ENCODE measurements at places on chromosomes 4 and X. TPM values are rescaled to one million over a fixed set of nuclear protein-coding genes. Genes with fewer than 3 reads are reported as not detected.

DNA sequence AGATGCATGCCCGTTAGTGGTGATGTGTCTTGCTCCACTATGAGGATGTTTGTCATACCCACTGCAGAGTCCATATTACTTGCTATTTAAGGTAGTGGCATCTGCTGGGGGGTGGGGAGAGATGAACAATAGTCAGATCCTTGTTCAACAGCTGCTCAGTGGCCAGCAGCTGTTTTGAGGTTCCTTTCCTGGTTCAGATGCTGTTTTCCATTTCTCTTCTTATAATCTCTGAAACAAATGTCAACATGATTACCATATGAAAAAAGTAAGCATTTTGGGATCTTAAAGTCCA lies 1567.9 kb upstream of the TENM3 start:
- no peak for DNase-seq
- H3K36me3 ChIP-seq, result no peaks in the 10 kb centered on the region
- H3K4me3 ChIP-seq, result no peak overlapping the region
- no peaks in the 10 kb centered on the region for H3K4me1 ChIP-seq

DNA sequence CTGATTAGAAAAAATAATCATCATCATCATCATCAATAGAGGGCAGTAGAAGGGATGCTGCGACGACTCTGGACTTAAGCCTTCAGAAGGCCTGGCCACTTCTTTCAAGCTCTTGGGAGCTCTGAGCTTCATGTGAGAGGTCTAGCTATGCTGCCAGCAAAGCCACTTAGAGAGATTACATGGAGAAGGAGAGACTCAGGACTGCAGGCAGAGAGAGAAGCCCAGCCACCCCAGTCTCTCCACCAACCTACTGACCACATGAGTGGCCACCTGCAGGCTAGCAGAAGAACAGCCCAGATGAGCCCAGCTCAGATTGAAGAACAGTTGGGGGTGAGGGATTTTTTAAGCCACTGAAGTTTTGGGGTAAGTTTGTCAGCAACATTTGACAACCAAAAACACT lies 17.1 kb upstream of the TMEM150C start:
- DNase-seq, result no peak
- H3K27ac ChIP-seq, result no peak overlapping the region

DNA sequence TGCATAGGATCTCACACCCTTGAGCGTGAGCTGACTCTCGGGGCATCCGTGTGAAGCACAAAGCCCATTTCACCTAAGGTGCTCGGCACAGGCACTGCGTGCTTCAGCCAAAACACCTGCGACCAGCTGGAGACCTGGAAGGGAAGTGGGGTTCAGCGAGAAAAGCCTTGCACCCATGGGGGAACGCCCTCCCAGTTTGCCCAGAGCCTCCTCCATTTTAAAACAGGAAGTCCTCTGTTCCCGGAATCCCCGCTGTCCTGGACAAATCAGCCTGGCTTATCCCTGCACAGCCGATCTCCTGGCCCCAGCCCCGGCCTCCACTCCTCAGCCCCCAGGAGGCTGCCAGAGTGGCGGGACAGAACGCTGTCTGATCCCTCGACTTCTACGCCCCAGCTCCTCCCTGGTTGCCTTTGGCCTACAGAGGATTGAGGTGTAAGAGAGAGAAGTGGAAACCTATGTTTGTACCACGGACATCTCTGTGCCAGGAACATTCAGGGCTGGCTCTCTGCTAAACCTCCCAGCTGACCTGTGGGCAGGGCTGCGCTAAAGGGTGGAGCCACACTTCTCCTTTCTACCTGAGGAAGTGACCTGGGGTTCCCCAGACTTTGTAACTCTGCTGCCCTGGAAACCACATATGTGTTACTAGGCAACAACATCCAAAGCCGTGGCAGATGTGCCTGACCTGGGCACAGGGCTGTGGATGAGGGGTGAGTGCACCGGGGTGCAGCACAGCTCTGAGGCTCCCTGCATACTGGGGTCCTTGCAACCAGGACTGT lies 3.8 kb upstream of the C4orf50 start:
- peak overlapping the region; percentile 62 for H3K27ac ChIP-seq
- no peak for DNase-seq
- H3K36me3 ChIP-seq, result no peaks in the 10 kb centered on the region
- H3K27me3 ChIP-seq, result peaks cover 10% of the 10 kb centered on the region
- no peaks in the 10 kb centered on the region for H3K4me1 ChIP-seq

DNA sequence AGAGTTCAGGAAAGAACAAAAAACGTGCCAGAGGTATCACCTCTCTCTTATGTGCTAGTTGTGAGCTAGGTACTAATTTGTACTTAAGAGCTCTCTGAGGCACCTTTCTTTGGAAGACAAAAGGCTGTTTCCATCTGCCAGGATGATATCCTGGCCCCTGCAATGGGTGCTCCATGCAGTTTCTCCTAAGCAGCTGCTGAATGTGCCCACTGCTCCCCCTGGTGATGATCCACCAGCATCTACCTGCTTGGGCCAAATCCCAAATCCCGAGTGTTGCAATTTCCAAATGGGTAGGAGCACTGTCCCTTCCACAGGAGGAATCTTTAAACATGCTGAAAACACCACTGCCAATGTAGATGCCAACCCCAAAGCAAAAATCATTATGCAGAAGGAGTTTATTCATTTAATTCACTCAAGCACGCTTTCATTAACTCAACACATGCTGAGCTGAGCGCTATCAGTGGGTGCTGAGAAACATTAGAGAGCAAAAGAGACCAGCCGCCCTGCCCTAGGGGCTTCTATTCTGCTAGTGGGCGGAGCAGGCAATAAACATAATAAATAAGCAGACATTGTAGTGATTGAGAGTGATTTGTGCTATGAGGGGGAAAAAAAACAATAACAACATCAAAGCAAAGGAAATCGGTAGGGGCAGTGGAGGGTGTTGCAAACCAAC lies 69.6 kb upstream of the C4orf50 start:
- no peaks in the 10 kb centered on the region for H3K36me3 ChIP-seq
- H3K27ac ChIP-seq, result no peak overlapping the region
- H3K4me1 ChIP-seq, result peaks cover 22% of the 10 kb centered on the region
- peak; percentile 50 for DNase-seq
- peaks cover 6% of the 10 kb centered on the region for H3K27me3 ChIP-seq
- no peak overlapping the region for H3K4me3 ChIP-seq

DNA sequence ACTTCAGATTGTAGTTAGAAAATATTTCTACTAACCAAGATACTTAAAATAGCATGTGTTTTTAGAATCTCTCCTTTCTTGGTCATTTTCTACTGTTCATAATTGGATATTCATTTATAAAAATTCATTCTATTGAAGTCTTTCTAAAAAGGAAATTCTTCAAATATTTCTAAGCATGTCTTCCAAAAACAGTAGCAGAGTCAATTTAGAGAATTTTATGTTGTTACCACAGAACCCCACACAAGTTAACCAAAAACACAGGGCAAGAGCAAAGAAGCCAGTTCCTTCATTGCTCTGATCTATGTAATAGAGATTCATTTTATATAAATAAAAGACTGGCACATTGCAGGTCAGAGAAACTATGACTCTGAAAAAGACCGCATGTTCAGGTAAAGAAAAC lies 345.1 kb upstream of the PITX2 start:
- no peak overlapping the region for H3K4me3 ChIP-seq
- peaks cover 45% of the 10 kb centered on the region for H3K27me3 ChIP-seq
- H3K27ac ChIP-seq, result no peak overlapping the region
- H3K36me3 ChIP-seq, result no peaks in the 10 kb centered on the region
- H3K4me1 ChIP-seq, result no peaks in the 10 kb centered on the region

DNA sequence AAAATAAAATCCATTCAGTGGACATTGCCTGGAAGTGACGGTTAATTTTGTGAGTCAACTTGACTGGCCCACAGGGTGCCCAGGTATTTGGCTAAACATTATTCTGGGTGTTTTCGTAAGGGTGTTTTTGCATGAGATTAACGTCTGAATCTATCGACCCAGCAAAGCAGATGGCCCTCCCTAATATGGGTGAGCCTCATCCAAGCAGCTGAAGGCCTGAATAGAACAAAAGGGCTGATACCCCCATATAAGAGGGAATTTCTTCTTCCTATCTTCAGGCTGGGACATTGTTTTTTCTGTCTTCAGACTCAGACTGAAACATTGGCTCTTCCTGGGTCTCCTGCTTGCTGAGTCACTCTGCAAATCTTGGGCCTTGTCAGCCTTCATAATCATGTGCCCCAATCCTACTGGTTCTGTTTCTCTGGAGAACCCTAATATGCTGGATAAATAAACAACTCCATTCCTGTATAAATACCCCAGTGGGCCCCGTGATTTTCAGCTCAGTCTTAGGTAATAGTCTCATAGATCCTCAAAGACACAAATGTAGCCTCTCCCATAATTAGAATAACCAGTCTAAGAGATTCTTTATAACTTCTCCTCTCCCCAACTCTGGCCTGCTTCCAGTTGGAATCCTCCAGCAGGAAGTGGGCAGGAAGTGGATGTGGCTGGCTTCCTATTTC lies 33.1 kb upstream of the DDX3X start:
- H3K27ac ChIP-seq, result no peak overlapping the region
- no peaks in the 10 kb centered on the region for H3K27me3 ChIP-seq
- no peaks in the 10 kb centered on the region for H3K36me3 ChIP-seq
- no peak overlapping the region for H3K4me3 ChIP-seq
- peaks cover 5% of the 10 kb centered on the region for H3K4me1 ChIP-seq

DNA sequence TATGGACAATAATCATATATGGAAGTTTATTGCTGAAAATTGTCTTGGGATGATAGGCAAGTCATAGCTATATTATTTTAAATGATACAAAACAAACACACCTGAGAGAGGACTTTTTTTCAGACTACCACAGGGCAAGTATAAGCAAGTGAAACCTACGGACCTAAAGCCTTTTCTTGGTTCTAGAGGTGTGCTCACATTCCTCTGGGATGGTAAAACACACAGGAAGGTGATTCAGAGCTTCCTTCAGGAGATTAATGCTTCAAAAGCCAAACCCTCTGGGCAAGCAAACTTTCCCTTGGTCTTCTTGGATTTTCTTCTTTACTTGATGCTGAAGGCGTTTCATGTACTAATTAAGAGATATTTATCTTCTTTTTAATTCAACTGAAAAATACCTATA lies 60.1 kb upstream of the ACSL4 start:
- H3K4me3 ChIP-seq, result no peak overlapping the region
- no peak overlapping the region for H3K27ac ChIP-seq

DNA sequence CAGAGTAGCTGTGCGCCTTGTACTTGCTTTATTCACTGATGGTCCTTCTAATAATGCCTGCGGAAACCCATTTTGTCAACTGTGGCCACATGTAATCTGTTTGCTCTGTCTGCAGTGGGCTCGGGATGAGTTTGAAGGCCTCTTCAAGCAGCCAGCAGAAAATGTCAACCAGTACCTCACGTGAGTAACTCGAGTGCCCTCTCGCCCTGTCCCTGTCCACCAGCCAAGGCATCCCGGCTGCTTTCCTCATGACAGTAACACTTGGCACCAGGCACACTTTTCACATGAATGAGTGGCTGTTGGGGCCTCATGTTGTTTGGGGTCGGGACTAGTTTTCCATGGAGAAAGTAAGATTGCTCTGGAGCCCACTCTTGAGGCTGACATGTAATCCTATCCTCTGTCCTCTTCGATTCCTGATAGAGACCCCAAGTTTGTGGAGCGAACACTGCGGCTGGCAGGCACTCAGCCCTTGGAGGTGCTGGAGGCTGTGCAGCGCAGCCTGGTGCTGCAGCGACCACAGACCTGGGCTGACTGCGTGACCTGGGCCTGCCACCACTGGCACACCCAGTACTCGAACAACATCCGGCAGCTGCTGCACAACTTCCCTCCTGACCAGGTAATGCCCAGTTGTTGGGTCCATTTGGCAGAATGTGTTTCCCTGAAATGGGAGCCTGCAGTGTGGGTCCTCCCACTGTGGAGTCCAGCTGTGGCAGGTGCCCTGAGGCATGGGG lies 8.8 kb upstream of the CDK16 start:
- DNase-seq, result no peak
- no peak overlapping the region for H3K27ac ChIP-seq
- H3K27me3 ChIP-seq, result no peaks in the 10 kb centered on the region
- H3K4me3 ChIP-seq, result no peak overlapping the region
- no peaks in the 10 kb centered on the region for H3K4me1 ChIP-seq
- peaks cover 33% of the 10 kb centered on the region for H3K36me3 ChIP-seq

DNA sequence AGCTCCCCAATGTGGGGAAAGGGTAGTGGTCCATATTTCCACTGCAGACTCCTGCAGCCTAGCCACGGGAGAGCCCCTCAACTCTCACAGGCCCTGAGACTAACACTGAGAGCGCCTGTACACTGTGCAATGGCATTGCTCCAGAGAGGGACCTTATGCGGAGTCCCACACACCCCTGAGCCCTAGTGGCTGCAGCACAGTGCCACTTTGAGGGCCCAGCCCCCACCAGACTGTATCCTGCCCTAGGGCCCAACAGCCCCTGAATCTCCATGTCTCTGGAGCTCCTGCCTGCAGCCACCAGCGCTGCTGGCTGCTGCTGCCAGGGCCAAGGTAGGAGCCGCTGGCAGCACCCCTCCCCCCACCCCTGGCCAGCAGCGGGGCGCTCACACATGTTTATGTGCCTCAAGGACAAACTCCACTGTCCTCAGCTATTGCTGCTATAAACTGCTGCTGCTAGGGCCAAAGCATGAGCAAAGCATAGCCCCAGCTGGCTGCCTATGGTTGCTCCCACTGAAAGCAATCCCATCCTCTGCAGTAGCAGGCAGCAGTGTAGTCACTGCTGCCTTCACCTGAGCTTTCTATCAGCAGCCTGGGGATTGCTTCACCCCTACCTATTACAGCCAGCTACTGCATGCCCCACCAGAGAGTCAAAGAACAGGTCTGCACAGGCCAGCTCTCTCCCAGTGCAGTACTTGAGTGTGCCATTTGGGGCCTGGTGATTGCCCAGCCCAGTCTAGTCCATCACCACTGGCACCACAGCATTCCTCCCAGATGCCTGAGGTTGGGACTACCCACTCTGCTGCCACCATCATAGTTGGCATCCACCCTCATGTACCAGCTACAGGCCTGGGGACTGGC lies 24.3 kb downstream of the TMEM154 start:
- H3K27me3 ChIP-seq, result no peaks in the 10 kb centered on the region
- H3K27ac ChIP-seq, result no peak overlapping the region
- no peak for DNase-seq
- H3K4me3 ChIP-seq, result no peak overlapping the region

GRCh38 chrX:130075777-130076176 lies 34.5 kb downstream of the ELF4 start:
- no peak overlapping the region for H3K27ac ChIP-seq
- no peak overlapping the region for H3K4me3 ChIP-seq
- no peaks in the 10 kb centered on the region for H3K4me1 ChIP-seq
- no peaks in the 10 kb centered on the region for H3K36me3 ChIP-seq
- no peaks in the 10 kb centered on the region for H3K27me3 ChIP-seq

GRCh38 chrX:141176586-141177451 lies at the start of gene LDOC1:
Gene LDOC1, minus strand, starts transcription at chrX:141177129. Its CDS starts 108 bp downstream, at chrX:141177021.
- peak within 1 kb of the TSS; percentile 91 for H3K27ac ChIP-seq
- H3K4me1 ChIP-seq, result peaks cover 12% of the 10 kb centered on the region
- H3K27me3 ChIP-seq, result no peaks in the 10 kb centered on the region
- H3K4me3 ChIP-seq, result peak within 1 kb of the TSS; percentile 89
- DNase-seq, result peak; percentile 72

CPEB2 gene
- 5.1 TPM for total RNA-seq

UNC5C gene
- 6.5 TPM for total RNA-seq

ETDA gene
- total RNA-seq, result not detected

KIAA1210 gene
- not detected for total RNA-seq
